ENCODE measurements at places on chromosomes 3 and 15.

DNA sequence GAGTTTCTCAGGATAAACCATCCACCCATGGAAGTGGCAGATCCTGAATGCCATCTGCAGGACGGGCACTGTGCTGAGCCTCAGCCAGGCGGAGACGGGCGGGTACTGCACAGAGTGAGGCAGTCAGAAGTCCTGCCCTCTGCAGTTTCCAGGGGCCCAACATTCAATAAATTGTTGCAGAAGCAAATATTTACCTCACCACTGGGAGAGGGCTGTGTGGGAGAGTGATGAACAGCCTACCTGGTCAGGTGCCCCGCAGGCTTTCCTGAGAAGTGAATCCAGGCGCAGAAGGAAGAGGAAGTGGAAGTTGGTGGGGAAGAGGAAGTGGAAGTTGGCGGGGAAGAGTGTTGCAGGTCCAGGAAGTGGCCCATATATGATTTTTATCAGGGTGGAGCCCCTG lies 100.8 kb downstream of the SLCO3A1 start:
- no peak for DNase-seq

- peak; percentile 28 for DNase-seq
These were observed 40.2 kb downstream of the TRANK1 start for GRCh38 chr3:36904641-36905040.

GRCh38 chr15:22806664-22807063 lies 20.2 kb downstream of the NIPA1 start:
- DNase-seq = no peak

- peak; percentile 72 for DNase-seq
These were observed 37.9 kb upstream of the TSC22D2 start for GRCh38 chr3:150370122-150370602.

- DNase-seq = no peak
These were observed 89.5 kb upstream of the ZBED2 start for GRCh38 chr3:111684640-111685039.

- no peak for DNase-seq
These were observed 59.6 kb downstream of the PLCL2 start for GRCh38 chr3:16944356-16944755.

GRCh38 chr3:39413691-39414420 lies 7.3 kb downstream of the RPSA start:
- no peak for DNase-seq

DNA sequence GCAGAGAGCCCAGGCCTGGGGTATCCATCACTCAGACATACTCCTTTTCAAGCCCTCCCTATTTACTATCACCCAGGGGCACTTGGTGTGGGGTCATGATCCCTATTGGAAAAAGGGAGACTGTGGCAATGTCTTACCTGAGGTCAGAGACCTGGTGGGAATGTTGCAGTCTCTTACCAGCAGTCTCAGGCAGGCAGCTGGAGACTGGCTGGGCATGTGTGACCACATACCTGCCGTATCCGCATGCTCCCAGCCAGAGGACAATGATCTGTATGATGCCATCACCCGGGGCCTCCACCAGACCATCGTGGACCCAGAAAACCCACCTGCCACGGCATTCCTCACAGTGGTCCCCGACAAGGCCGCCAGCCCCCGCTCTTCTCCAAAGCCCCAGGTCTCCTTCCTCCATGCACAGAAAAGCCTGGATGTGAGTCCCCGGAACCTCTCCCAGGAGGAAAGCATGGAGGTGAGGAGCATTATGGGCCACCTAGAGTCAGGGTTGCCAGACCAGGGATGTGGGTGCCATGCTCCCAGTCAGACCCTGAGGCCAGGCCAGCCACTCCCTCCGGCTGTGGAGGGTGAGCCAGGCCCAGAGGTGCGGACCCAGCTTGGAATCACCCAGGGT lies 5.9 kb downstream of the SH2D7 start:
- no peak for DNase-seq

- DNase-seq = no peak
These were observed 39.1 kb downstream of the GOLM2 start for GRCh38 chr15:44327578-44327977.

Data from HTR-8/SVneo (cell line).